NCI-H2081 (cell line): ENCODE measurements at places on chromosomes 5 and 9.
A peak's percentile ranks its signal among the peaks of the same experiment; 100 is the strongest.

DNA sequence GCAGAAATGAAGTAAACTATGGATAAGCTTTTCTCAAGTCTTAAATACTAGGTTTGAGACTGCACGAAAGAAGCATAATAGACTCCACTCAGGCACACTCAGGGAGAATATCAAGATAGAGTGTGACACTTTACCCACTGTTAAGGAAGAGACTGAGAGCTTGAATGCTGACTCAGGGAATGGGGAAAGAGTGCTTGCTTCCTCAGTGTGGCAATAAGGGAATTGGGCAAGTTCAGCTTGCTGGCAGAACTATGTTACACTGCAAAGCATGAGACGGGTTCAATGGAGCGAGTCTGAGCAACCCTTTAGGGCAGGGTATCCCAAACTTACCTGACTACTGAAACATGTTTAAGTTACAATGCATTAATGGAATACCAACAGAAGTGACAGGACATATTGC lies 237.7 kb upstream of the MEF2C start:
- DNase-seq, result no peak

DNA sequence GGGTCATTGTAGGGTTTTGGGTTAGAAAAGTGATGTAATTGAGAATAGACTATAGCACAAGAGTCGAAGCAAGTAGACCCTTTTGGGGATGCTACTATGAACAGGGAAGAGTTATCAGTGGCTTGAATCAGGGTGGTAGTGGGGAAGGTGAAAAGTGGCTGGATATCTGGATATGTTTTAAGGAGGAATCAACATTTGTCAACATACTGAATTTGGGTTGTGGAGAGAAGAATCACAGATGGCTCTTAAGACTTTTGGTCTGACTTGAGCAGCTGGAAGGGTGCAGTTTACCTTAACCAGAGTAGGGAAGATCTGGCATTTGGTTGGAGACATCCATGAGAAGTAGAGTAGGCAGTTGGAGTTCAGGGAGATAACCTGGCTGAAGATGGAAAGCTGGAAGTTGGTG lies 38.5 kb upstream of the FCHO2 start:
- no peak for DNase-seq

DNA sequence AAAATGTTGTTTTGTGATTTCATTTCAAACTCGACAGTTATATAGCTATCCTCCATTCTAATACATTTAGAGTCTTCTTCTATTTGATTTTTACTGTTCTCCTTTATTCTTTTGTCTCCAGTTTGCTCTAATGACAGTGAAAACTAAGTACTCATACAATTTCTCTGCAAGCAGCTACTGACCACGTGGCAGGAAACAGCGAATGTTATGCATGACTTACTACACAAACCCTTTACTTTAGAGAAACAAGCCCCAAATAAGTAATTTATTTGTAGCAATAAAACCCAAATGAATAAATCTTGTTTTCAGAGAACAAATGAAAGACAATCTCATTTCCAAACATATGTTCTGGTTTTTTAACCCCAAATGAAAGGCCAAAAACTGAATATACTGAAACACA lies 41.9 kb downstream of the CDH6 start:
- peak; percentile 32 for DNase-seq

DNA sequence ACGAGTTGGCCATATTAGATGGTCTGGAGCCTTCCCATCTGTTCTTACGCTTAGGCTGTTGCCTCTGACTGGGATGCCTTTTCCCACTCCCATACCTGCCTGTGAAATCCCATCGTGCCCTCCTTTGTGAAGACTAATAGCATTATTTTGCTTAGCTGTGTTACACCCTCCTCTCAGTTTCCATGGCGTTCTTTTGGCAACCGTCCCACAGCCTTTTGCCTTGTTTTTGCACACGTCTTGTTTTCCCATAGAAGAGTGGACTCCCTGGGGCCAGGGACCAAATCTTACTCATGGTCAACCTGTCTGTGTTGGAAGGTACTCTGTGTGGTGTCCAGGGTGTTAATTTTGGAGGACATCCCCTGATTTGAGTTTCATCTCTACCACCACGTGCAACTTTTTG lies 242.1 kb downstream of the HSPA4 start:
- DNase-seq, result peak; percentile 42

DNA sequence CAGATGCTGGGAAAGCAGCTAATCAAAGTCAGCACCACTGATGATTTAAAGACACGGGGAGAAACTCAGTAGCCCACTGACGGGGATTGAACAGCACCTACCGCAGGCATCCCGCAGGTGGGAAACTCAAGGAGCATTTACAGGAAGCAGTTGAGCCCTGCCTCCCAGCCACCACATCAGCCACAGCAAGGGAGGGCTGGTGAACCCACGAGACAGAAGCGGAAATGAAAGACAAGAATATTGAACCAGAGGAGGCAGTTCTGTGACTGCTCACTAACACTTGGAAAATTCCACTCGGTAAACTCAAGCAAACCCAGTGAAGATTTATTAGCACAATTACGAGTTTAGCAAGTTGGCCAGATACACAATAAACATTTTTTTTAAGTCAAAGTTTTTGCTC lies 10.6 kb upstream of the FAM163B start:
- DNase-seq, result no peak

- no peak for DNase-seq
Measured at GRCh38 chr5:176369934-176370711, 4.8 kb downstream of the ARL10 start.

DNA sequence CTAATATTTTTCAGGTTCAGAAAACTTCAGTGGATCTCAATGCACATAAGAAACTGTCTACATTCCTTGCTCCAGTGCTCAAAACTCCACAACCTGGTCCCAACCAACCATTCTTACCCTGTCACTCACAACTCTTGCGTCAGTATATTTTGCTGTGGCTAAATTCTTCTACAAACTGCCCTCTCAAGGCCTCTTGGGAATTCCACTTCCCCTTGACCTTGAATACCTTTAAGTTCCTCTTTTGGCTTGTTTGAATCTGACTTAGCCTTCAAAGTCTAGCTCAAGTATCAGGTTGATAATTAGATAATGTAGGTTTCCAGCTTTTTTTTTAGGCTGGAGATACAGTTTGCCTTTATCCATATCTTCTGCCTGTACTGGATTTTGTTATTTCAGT lies 128.3 kb downstream of the SLF1 start:
- no peak for DNase-seq

DNA sequence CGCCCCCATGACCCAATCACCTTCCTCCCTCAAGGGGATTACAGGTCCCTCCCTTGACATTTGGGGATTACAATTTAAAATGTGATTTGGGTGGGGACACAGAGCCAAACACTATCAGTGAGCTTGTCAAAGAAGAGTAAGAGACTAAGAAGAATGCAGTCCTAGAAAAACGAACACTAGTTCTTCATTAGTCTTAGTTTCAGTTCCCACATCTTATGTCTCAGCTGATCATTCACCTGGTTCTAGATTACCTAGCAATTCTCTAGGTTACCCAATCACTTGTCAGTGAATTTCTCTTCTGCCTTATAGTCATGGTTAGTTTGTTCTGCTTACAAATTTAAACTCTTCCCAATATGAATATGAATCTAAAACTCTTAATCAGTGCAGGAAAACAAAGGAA lies 251.5 kb downstream of the COX7C start:
- DNase-seq, result no peak

DNA sequence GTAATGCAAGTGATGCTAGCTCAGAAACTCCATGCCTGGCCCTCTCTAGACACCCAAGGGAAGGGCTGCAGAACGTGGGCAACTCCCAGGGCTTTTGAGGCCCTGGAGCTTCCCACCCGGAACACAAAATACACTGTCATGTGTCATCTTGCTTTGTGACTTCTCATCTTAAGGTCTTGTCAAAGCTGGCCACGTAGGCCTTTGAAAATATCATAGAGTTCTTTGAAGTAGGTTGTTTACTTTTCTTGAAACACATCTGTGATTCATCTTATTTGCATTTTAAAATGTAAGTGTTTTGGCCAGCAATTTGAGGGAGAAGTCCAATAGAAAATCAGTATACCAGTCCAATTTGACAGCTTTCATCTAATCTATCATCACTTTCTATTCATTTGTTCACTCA lies 40.2 kb upstream of the PALM2AKAP2 start:
- no peak for DNase-seq

- DNase-seq, result no peak
Measured at GRCh38 chr5:19615071-19615470, 372.9 kb downstream of the CDH18 start.

DNA sequence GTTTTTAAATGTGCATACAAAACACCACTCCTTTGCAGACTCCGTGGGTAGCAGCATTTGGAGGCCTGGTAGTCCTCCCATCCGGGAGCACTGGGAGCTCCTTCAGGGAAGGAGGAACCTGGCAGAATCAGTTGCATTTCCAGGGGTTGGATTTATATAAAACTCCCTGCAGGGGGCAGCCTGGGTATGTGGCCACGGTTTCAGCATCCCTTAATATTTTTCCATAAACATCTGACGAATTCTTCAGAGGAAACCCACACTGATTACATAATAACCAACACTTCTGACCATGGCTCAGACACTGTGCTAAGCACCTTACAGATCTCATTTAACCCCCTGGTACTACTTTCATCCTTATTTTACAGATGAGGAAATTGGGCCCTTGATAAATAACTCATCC lies 6.1 kb upstream of the AFAP1L1 start:
- DNase-seq, result no peak

DNA sequence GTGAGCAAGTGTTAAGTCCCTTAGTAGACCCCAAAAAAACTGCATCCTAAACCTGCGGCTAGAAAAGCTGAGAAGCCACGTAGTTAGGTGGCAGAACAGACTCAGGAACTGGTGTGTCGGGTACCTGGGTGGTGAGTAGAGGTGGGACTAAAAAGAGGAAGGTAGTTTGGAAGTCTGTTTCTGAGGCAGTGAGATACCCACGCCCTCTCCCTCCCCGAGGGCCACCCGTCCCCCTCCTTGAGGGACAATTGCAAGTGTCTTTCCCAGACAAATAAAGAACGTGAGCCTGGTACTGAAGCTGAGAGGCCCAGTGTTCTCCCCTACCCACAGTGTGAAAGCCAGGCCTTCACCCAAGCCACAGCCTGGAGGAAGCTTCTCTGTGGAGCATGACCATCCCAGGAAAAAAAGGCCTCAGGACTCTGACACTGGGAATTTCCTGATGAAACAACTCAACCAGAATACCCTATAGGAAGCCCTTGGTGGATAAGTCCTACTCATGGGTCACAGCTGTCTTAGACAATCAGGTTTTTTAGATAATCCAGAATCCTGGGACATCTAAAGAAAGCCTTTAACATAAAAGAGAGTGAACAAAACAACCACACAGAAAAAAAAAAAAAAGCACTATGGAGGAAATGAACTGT lies 7.0 kb upstream of the CD74 start:
- no peak for DNase-seq

GRCh38 chr5:149916334-149917072 lies 28.1 kb downstream of the PDE6A start:
- DNase-seq, result no peak

- DNase-seq, result no peak
Measured at GRCh38 chr9:82554381-82554780, 508.6 kb downstream of the RASEF start.

DNA sequence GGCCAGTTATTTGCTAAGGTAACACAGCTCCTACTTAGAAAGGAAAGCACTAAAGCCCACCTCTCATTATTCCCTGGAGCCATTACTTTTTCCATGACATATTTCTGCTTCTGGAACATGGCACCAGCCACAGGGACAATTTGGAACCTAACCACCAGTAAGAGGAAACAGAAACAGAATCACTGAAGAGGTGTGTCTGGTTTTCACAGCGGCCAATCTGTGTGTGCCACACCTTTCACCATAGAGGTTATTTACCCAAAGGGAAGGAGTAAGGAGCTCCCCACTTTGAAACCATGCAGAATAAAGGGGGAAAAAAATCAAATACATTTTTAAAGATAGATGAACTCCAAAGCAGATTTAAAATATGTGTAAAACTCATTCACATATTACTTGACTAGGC lies 21.1 kb downstream of the PRUNE2 start:
- DNase-seq, result no peak

DNA sequence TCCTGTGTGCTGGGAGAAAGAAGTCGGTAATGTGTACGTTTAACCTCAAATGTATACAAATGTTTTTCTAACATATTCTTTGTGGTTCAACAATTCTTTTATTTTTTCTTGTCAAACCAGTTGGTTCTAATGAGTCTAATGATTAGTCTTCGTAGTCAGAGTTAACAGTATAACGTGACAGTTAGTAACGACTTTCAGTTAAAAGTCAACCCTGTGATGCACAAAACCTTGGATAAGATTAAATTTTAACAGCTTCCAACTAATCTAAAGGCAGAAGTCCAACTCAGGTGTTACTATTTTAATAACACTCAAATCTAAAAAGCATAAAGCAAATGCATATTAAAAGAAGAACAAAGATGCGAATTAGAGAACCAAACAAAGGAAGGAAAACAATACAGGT lies 47.0 kb downstream of the SEMA6A start:
- DNase-seq, result no peak
